PC-9 (cell line): ENCODE measurements at places on chromosomes 5 and 9. TPM values are rescaled to one million over a fixed set of nuclear protein-coding genes. Genes with fewer than 3 reads are reported as not detected.

- DNase-seq, result no peak
- H3K27ac ChIP-seq, result no peak overlapping the region
- no peak overlapping the region for H3K4me3 ChIP-seq
- no peaks in the 10 kb centered on the region; the same call in 1 of the 2 replicates for H3K4me1 ChIP-seq
Measured at GRCh38 chr5:306011-306805, 15.3 kb upstream of the AHRR start.

The TNIP1 gene
- 122 and 124 TPM in 2 replicates for total RNA-seq

The ENG gene
- total RNA-seq, result 18.4 and 23.1 TPM in 2 replicates

The NUDT12 gene
- 12.9 and 13.3 TPM in 2 replicates for total RNA-seq

GRCh38 chr5:156241266-156241665 is 85.7 kb upstream of the SGCD start:
- H3K4me1 ChIP-seq, result no peaks in the 10 kb centered on the region
- no peak overlapping the region for H3K4me3 ChIP-seq
- H3K27ac ChIP-seq, result no peak overlapping the region
- no peaks in the 10 kb centered on the region for H3K27me3 ChIP-seq
- H3K36me3 ChIP-seq, result no peaks in the 10 kb centered on the region
